ENCODE measurements at places on chromosomes 3 and 15.

DNA sequence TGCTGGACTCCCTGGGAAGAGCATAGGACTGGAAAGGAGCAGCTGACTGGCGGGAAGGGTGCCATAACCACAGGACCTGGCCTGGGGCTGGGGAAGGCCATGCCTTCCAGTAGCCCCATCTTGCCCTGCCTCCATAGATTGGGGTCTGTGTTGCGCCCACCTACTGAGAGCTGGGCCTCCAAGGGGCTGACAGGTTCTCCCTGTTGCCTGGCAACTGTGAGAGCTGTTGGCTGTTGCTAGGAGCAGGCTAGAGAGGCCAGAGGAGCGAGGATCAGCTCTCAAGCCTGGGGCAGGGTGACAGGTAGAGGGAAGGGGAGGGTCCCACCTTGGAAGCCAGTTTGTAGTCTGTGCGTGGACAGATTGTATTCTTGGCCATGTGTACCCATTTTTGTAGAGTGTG, 2.8 kb upstream of the GNAI2 start:
- no peak for DNase-seq

- DNase-seq = no peak
Measured at GRCh38 chr15:28931828-28932227, 46.1 kb downstream of the APBA2 start.

DNA sequence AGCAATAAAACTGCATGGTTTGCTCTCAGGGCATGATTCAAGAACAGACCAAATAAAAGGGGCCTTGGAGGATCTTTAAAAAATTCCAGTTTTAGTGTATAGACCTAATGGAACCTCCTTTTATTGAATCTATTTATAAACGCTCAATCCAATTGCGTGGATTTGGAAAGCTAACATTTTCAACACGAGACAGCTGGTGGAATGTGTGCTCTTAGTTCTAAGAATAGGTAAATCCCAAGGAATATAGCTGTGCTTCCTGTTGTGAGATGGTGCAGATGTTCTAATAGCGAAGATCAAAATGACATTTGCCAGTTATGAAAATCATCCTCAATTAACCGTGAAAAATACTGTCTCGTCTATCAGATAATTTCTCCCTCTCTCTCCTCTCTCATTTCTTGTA, 192.5 kb downstream of the ATP10A start:
- DNase-seq = no peak

DNA sequence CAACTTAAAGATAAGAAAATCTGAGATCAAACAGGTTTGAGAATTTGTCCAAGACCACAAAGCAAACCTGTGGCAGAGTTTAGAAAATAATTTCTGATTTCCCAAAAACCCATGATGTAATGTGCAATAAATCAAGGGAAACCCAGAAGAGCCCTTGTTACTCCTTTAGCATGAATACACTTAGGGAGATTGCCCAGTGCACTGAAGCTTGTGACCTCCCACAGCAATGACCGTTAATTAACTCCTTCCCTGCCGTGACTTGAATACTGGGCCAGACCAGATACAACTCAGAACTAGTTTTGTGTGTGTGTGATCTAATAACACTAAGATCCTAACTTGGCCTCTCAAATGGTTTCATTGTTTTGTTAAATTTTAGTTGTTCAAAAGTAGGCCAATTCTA, 2.5 kb downstream of the PRKAR2A start:
- DNase-seq = no peak

- DNase-seq = no peak
Measured at GRCh38 chr3:87895983-87896382, 162.8 kb downstream of the CGGBP1 start.

DNA sequence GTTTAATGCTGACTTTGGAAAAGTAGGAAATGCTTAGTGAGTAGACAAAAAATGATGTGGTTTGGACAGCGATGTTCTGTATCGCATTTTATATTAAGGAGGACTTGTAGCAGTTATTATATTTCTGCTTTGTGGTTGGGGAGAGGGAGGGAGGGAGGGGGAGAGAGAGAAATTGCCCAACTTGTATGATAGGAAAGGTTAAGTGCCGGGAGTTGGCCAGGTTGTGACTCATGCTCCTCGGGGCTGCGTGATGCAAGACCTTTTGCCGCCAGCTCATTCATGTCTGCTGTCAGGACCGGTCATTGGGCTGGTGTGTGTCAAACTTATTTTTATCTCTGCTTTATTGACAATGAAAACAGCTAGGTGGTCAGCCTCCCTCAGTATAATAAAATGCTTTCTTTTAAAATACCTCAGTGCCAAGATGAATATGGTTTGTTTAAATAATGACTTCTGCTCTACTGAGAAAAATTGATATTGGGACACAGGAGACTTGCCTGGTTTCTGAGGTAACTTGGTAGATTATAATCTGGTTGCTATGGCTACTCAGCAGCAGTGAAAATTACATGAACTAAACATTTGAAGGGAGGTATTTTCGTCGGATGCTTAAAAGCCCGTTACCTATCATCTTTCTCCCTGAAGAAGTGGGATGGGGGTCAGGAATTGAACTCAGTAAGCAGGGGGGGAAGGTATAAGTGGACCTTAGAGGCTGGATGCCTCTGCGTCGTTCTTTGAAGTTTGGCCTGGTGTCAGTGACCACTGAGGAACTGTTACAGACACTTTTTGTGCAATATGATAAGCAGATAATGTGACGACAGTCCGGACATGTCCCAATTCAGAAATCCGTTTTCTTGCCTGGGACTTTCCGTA, 90.7 kb downstream of the FNDC3B start:
- no peak for DNase-seq

- no peak for DNase-seq
Measured at GRCh38 chr15:52361975-52362494, 66.4 kb upstream of the MYO5C start.

DNA sequence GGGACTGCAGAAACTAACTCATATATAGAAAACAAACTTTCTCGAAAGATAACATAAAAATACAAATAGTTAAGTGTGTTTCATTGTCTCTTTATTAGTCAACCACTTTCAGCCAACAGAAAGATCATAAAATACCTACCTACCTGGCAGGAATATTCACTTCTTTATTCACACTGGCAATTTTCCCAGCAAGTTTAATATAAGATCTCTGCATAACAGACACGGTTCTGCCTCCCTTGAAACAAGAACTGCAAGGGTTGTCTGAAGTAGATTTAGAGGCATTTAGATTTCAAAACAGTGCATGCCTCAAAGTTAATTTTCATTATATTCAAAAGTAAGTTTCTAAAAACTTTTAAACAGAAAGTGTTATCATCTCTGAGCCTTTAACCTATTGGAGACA, 7.1 kb downstream of the NPTN start:
- no peak for DNase-seq

GRCh38 chr3:13144163-13145023, 71.2 kb upstream of the IQSEC1 start:
- no peak for DNase-seq

GRCh38 chr15:61130950-61131942, 97.9 kb downstream of the RORA start:
- DNase-seq = no peak

- DNase-seq = peak; percentile 38
Measured at GRCh38 chr3:47266709-47267489, 15.7 kb downstream of the KIF9 start.

GRCh38 chr3:18652781-18653180, 227.6 kb upstream of the SATB1 start:
- no peak for DNase-seq

GRCh38 chr3:16456784-16457415, 56.6 kb downstream of the RFTN1 start:
- DNase-seq = no peak

DNA sequence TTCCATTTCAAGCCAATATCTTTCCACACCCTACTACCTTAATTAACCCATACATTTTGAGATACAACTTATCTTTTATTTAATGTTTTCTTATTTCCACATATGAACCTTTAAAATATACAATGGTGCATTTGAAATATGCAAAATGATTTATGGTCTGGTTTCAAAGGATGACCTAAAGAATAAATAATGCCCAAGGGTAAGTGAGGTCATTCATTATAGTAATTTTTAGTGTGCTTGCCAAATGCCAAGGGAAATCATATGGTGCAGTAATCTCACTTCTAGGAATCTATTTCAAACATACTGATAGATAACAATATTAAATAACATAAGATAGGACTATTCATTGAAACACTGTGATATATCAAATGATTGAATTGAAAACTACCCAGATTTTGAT, 1055.4 kb downstream of the AGBL1 start:
- DNase-seq = no peak

DNA sequence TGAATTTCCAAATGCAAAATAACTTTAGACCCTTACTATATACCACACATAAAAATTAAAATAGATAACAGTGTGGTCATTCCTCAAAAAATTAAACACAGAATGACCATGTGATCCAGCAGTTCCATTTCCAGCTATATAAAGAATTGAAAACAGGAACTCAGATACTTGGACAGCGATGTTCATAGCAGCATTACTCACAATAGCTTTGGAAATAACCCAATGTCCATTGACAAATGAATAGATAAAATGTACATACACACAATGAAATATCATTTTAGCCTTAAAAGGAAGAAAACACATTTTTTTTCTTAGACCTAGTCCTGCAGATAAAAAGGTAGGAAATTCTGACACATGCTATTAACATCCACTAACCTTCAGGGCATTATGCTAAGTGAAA, 26.7 kb downstream of the RAD51 start:
- no peak for DNase-seq

GRCh38 chr15:64503640-64504039, 43.3 kb downstream of the ZNF609 start:
- DNase-seq = no peak

GRCh38 chr15:90681480-90681879, 35.7 kb upstream of the BLM start:
- DNase-seq = no peak

DNA sequence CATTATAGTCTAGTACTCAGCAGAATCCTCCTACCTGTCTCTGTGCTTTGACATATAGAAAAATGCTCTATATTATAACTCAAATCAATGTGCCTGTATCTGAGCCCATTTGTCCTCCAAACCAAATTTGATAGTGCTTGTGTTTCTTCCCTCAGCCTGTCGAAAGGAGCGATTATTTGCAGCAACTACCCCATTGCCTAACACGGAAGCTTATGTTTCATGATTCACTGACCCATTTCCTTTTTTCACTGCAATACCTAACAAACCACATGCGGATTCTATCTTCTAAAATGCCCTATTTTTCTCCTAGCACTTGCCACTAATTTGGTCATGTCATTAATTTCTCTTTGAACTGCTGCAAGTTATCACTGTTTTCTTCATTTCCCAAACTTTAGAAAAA, 1220.6 kb upstream of the CADM2 start:
- no peak for DNase-seq

DNA sequence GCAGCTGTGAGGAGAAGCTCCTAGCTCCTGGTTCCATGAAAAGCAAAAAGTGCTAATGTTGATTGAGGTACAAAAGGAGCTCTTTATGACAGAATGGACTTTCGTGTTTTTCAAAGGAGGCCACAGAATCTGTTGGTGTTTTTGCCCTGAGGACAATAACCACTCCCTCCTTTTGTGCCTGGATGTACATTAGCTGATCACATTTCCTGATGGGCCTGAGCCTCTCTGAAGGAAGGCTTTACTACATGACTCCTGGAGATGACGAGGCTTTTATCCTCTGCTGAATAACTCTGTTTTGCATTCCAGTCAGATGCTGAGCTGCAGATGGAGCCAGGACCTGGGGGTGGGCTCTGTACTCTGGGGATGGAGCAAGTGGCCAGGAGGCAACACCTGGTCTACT, 301.9 kb downstream of the CACNA2D3 start:
- DNase-seq = no peak

- DNase-seq = no peak
Measured at GRCh38 chr15:80211976-80212375, 40.0 kb downstream of the CTXND1 start.

DNA sequence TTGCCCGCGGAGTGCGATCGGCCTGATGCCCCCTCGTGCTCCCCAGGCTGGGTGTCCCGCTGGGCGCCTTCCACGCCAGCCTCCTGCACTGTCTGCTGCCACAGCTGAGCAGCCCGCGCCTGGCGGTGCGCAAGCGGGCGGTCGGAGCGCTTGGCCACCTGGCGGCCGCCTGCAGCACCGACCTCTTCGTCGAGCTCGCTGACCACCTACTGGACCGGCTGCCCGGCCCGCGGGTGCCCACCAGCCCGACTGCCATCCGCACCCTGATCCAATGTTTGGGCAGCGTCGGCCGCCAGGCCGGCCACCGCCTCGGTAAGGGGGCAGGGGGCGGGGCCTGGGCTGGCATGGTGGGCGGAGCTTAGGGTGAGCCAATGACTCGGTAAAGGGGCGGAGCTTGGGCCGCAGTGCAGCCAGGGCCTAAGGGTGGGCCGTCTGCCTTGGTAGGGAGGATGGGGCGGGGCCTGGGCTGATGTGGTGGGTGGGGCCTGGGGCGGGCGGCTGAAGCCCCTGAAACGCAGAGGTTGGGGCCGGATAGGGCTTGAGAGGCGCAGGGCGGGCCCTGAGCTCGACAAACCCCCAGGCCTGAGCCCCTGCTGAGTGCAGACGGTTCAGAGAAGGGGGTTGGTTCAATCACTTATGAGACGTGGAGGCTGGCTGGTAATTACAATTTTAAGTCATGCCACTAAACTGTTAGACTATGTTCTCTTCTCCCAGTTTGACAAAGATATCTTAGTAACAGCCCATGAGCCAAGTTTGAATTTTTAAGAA, 13.7 kb downstream of the CAND2 start:
- DNase-seq = peak; percentile 91

DNA sequence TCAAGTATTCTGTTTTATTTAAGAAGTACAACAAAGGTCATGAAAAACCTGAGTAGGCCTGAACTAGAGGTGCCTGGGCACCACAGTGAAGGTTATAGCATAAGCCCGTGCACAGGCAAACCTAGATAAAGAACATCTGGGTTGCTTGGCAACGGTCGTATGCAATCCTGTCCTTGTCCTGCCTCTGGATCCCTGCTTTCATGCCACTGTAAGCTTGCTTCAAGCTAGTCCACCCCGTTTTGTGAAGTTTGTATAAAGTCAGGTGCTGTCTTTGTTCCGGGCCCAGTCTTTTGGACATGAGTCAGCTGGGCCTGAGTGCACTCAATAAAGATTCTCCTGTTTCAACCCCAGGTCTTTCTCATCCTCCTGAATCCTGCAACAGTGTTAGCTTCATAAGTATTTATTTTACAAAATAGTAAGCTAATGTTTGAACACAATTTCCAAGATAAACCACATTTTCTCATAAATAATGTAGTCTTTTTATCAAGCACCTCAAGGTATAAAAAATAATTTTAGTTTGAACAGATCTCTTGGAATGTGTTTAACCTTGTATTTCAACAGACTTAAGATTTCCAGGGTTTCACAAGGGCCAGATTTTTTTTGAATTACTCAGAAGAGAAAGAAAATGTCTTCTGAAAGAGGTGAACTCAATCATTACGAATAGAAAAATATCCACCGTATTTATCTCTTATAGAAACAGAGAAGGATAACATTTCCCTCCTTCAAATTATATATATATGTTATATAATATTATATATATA, 14.3 kb upstream of the SLC9C1 start:
- DNase-seq = no peak

DNA sequence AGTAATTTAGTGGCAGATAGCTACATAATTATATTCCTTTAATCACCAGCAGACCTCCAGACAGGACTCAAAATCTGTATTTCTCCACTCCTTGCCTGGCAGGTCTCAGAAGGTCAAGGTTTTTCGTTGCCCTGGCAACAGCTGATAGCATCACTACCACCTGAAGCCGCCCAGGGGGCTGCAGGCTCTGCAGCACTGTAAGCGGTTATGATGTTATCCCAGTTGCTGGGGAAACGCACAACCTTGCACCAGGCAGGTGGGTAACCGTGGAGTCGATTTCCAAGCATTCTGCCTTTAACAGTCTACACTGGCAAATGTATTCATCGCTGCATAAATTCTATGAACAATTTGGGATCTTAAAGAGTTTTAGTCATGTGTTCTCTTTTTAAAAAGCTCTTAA, 756.3 kb downstream of the NTRK3 start:
- DNase-seq = no peak
